ENCODE measurements at places on chromosomes 4 and X.

DNA sequence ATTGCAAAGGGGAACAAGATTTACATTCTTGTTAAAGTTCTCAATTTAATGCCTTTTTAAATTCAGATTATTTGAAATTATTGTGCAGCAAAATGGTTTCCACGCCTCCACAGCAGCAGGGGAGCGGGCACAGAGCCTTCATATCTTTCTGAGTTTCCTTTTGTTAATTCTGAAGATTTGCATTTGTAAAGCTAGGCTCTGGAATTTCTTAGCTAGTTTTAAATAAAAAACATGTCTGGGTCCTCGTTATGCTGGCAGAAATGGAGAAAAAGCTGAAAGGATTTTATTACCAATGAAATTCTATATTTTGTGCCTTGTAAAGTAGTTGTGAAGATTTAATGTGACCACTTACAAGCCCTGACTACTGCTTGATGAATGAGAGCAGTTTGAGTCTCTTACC lies 40.8 kb upstream of the MAGED1 start:
- DNase-seq, result no peak

- no peak for DNase-seq
Measured at GRCh38 chrX:17628976-17629375, 108.3 kb upstream of the SCML1 start.

- DNase-seq, result no peak
Measured at GRCh38 chr4:7799736-7800135, 139.9 kb downstream of the AFAP1 start.

- no peak for DNase-seq
Measured at GRCh38 chr4:135515295-135515694, 1313.7 kb upstream of the PABPC4L start.

- DNase-seq, result no peak
Measured at GRCh38 chrX:55487143-55487542, 2.5 kb downstream of the USP51 start.

GRCh38 chrX:140664939-140665338 lies 44.6 kb upstream of the LINC00632 start:
- no peak for DNase-seq

DNA sequence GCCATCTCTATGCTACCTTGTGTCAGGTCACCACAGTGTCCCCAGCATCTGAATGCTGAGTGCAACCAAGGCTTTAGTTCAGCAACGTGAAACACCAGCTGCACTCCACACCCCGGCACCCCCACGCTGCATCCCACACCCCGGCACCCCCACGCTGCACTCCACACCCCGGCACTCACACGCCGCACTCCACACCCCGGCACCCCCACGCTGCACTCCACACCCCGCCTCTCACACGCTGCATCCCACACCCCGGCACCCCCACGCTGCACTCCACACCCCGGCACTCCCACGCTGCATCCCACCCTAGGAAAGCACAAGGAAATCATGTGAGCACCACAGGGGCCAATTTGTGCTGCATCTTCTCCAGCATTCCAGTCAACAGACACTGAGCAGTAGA lies 199.8 kb upstream of the FRG1 start:
- no peak for DNase-seq

DNA sequence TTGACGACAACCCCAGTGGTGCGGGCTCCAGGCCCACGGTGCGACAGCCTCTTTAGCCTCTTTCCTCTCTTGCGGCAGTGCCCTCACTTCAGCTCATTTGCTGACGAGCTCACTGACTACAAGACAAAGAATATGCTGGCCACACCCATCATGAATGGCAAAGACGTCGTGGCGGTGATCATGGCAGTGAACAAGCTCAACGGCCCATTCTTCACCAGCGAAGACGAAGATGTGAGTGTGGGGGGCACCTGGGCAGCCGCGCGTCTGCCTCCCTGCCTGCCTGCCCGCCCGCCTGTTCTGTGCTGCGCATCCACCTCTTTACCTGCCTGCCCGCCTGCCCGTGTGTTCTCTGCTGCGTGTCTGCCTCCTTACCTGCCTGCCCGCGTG lies 9.2 kb downstream of the PDE6B start:
- DNase-seq, result no peak

- no peak for DNase-seq
Measured at GRCh38 chr4:41506130-41506529, 31.8 kb upstream of the LIMCH1 start.

DNA sequence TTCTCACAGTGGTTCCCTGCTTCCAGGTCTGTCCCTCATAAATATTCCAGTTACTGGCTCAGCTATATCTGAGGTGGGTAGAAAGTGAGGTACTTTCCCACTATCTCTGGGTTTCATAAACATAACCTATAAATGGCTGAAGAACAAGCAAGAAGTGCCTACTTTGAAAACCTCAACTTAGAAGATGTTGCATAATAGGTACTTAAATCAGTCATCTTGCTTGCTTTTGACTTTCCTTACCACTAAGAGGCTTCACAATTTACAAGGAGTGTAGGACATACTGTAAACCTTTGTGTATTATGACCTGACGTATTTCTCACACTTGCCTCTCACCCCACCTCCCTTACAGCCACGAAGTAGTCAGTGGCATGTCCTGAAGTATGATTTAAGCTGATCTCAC lies 145.9 kb downstream of the PCDH19 start:
- DNase-seq, result no peak

- no peak for DNase-seq
Measured at GRCh38 chrX:56281789-56282188, 49.6 kb downstream of the KLF8 start.

DNA sequence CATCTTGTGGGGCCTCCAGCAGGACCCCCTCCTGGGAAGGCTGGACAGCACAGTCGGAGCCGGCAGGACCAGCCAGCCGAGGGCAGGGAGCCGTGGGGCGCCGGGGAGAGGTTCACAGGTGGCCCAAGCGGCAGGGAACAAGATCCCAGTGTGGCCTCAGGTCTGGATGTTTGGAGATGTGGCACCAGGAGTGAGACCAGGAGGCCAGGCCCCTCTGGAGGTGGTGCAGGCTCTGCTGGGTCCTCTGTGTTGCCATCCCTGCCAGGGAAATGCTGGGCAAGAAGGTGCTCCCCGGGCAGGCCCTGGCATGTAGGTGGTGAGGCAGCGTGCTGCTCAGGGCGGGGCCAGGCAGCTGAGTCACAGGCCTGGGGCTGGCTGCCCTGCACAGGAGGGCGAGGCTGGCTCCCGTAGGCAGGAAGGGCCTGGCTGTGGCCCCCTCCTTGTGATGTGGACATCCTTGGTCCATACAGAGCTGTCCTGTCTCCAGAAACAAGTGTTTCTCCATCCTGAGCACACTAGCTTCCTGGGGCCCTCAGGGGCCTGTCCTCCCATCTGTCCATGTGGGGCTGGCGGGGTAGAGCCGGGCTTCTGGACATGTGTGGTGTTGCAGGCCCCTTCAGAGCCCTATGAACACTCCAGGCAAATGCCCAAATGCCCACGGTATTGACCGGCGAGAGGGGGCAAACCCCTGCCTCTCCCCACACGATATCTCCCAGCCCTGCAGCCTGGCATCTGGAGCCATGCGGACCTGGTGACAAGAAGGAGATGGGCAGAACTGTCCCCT lies 4.8 kb upstream of the HGFAC start:
- no peak for DNase-seq

- DNase-seq, result no peak
Measured at GRCh38 chr4:55397126-55397436, 1.3 kb downstream of the TMEM165 start.

DNA sequence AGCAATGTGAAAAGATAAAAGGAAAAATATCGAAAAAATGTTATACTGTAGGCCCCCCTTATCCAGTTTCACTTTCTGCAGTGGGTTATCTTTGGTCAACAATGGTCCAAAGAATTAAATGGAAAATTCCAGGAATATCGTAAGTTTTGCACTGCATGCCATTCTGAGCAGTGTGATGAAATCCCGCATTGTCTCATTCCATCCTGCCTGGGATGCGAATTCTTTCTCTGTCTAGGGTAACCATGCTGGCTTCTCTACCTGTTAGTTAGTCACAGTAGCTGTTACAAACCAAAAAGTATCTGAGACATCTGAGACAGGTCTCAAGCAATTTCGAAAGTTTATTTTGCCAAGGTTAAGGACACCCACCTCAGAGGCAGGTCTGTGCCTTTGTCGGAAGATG lies 170.3 kb downstream of the COX18 start:
- no peak for DNase-seq

GRCh38 chr4:54099287-54099747 lies 646 bp upstream of the GSX2 start:
- no peak for DNase-seq

- DNase-seq, result no peak
Measured at GRCh38 chr4:25972984-25973745, 59.1 kb downstream of the SMIM20 start.

DNA sequence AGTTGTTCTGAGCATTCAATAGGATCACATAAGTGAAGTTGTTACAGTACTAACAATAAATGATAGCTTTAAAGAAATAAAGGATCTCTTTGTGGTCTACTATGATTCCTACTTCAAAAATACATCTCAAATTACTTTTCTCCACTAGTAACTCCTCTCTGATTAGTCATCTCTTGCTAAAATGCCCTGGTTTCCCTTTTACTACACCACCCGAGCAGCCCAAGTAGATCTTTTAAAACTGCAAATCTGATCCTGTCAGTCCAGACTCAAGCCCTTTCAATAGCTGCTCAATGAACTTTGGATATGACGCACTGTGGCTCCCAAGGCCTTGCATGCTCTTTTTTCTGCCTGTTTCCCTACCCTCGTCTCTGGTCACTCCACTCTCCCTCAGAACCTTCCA lies 97.5 kb downstream of the MAOA start:
- DNase-seq, result no peak

DNA sequence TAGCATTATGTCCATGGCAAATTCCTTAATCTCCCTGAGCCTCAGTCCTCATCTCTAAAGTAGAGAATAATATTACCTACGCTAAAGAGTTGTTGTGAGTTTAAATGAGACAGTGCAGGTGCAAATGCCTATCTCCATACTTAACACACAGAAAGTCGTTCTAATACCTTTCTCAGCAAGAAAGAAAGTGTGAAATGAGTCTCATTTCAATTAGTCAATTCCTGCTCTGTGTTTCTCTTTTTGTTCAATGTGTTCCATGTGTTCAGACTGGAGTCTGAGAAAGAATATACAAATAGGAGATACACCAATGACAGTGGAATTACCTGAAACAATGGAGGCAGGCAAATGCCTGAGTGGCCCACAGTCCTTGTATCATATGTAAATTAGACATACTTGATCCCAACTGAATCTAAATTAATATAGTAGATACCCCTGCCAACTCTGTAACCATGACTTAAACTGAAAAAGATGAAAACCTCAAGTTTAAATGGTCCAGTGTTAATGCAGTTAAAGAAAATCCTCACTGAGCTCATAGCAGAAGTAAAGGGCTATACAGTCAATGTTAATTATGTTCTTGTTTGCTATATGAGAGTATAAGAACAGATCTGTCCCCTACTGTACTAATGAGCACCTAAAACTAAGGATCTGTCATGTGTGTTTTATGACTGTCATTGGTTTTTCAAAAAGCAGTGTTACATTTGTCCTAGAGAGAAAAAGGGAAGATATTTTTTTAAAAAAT lies 68.2 kb downstream of the GPC3 start:
- DNase-seq, result no peak

DNA sequence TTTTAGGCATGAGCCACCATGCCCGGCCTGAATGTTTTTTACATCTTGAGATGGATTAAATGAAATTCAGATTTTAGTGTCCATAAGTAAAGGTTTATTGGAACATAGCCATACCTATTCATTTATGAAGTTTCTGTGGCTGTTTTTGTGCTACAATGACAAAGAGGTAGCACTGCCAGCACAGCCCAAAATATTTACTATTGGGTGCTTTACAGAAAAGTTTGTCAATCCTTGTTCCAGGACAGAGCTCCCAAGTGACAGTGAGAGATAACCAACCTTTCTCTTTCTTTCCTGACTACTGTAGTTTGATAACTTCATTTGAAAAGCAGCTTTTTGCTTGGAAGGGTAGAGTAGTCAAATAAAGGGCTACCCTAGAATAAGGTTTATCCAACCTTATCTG lies 116.2 kb downstream of the CAMK2D start:
- DNase-seq, result no peak

DNA sequence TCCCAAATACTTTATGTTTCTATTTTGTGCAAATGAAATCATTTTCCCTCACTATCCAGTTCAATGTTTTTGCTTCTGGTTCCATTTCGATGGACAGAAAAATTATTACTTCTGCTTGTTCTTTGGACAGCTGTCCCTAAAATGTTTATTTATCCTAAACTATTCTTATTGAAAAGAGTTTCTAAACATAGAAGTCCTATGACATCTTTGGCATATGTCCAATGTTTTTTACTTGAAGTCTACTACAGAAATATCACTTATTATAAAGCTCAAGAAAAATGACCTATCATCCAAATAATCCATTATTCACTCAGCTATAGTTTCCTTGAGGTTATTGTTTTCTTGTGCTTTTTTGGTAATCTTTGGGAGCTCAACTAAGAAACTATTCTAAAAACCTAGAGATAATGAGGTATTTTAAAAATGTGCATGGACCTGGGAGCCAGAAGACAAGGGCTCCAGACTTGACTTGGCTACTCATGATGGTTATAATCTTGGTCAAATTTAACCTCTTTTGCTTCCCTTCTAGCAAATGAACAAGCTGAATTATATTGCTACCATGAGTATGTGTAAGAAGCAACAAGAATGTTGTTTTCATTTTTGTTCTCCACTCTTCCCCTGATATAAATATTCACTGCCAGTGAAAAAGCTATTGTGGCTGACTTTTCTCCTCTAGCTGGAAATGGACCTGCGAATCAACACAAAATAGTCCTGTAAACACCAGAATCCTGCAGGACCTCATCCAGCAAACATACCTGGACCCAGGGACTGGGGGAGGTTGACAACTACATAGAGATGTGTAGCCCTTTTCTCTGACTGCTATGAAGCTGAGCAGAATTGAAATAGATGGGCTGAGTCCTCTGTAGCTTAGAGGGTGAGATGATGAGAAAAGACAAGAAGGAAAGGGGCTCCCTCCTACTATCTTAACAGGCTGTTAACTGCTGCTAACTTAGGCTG lies 137.4 kb downstream of the FRYL start:
- DNase-seq, result no peak

GRCh38 chr4:4269331-4269731 lies 20.6 kb downstream of the LYAR start:
- DNase-seq, result no peak

DNA sequence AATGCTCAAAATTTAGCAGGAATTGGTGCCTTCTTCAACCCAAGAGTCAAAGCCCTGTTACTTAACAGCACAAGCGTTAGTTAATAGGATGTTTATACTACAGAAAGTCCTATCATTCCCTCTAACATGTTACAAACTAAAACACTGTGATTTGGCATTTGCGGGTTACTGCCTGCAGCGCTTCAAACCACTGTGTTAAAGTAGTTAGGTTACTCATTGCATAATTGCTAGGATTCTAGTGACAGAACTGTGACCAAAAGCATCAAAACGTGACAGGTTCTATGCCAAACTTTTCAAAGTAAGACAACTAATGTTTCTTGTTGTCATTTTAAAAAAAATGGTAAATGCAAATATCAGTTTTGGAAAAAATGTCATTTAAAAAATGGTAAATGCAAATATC lies 442.8 kb upstream of the ZFP42 start:
- no peak for DNase-seq

GRCh38 chrX:38060331-38060878 lies 54.1 kb downstream of the SYTL5 start:
- DNase-seq, result no peak
